ENCODE measurements at places on chromosomes 13 and 19.

DNA sequence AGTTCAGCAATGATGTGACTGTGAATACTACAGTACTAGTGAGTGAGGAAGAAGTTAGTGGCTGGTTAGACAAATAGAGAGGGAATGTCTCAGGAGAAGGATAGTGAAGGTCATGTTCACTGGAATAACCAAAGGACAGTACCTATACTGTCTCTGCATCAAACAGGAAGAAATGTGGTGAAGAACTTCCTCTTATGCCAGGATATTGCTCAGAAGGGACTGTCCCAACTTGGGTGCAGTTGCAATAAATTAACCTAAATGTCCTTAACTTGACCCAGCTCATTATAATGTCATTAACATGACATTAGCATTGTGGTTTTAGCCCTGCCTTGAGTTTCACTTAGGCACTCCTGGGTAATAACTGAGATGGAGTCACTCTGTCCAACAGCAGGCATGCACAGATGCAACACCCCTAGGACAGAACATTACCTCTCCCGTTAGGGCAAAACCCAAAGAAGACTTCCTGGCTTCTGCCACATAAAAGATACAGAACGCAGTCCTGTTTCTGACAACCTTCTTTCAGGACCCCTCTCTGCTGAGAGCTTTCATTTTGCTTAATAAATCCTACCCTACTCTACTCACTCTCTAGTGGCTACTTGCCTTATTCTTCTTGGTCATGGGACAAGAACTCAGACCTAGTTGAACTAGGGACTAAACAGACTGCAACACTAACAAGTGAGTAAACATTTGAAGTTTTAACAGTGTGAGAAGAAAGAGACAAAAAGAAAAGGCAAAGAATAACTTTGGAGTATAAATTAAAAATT, 1591.6 kb upstream of the MIR17HG start:
- no peak for DNase-seq

GRCh38 chr19:45306040-45306439, 16.6 kb downstream of the CKM start:
- no peak for DNase-seq

DNA sequence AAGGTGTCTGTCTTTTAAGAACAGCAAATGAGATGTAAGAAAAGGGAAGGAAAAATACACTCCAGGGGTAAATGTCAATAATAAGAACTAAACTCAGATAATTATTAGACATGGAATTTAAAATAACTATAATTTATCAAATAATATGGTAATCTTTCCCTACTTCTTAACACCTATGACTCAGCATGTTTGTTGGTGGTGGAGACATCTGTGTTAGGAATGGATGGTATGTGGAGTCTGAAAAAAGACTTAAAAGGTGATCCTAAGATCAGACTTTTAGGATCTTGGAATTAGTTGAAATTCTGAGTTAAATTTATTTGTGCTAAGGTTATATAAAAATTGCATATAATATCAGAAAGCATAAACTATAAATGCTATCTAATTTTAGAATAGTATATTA, 915.1 kb downstream of the SLITRK5 start:
- no peak for DNase-seq

DNA sequence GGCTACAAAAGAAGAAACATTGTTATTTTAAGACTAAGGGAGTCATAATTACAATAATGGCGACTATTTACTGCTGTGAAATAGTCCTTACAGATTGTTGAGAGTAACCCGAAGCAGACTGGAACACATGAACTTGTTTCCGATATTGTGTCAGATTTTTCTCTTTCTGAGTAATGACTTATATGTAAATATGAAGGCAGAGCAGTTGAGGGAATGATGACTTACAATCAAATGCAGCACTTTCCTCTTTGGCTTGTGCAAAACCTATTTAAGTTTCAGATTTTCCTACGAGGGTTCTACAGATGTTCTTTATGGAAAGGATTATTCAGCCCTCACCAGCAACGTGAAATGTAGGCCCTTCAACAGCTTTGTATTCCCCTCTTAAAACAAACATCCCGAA, 198.6 kb downstream of the RGCC start:
- DNase-seq: no peak

DNA sequence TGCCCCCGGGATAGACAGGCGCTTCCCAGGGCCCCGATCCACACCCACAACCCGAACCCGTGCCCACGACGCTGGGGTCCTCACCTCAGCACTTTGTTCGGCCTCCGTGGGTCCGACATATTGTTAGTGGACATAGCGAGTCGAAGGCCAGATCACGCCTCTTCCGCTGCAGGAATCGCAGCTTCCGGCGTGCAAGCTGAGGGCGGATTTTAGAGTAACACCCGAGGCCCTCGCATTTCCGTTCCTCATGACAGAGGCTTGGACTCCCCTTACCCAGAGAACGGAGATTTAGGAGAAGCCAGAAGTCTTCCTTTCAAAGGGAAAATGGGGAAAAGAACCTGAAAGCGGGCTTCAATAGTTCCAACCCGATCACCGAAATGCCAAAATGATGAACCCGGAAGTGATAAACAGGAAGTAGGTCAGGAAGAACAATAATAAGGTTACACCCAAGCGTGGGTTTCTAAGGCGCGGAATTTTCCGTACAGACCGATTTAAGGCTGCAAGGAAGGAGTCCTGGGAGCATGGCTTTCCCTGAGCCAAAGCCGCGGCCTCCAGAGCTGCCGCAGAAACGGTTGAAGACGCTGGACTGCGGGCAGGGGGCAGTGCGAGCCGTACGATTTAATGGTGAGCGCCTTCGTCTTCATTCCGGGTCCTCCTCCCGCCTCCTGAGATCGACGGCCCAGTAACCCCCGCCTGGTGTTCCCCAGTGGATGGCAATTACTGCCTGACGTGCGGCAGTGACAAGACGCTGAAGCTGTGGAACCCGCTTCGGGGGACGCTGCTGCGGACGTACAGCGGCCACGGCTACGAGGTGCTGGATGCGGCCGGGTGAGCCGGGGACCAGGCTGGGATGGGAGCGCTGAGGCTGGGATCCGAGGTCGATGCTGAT, 2.9 kb downstream of the WDR83 start:
- peak; percentile 53 for DNase-seq

- DNase-seq: no peak
These were observed 687.0 kb downstream of the EFNB2 start for GRCh38 chr13:105848494-105848893.

DNA sequence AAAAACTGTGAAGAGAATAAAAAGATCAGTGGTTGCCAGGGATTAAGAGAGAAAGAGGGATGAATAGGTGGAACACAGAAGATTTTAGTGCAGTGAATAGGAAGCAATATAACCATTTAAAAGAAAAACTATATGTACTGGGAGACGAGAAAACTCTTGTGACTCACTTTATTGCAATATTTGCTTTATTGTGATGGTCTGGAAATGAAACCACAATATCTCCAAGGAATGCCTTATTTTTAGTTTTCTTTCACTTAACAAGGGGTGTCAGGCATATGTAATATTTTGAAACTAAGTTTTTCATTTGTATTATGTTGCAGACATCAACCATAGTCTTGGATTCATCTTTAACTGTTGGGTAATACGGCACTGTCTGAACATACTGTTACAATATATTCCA, 1308.2 kb downstream of the PCDH9 start:
- no peak for DNase-seq

DNA sequence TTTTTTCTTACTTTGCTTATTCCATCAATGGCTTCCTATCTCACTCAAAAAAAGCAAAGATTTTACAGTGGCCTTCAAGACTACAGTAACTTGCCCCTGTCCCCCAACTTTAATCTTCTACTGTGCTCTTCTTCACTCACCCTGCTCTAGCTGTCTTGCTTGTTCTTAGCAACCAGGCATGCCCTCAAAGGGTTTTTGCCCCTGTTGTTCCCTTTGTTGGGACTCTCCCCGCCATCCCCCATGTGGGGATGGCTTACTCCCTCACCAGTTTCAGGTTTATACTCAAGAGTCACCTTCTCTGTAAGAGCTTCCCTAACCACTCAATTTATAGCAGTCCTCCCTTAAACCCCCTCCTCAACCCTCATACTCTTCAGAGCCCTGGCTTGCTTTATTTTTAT, 5.4 kb downstream of the MTMR6 start:
- DNase-seq: no peak

DNA sequence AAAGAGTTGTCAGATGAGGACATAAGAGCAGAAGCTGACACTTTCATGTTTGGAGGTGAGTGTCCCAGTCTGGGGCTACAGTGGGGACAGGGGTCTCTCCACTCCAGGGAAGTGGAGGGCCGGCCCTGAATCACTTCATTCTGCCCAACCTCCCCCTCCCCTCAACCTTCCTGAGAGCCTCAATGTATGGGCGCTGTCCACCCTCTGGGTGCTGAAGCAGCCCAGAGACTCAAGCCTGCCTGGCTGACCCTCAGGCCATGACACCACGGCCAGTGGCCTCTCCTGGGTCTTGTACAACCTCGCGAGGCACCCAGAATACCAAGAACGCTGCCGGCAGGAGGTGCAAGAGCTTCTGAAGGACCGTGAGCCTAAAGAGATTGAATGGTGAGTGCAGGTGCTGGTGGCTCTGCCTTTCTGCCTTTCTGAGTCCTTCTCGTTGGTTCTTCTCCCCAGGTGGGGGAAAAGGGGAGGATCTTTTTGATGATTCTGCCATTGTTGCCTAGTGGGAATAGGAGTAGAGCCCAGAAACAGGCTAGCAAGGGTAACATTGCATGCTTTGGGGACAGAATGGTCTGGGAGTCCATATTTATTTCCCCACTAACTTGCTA, 8.8 kb downstream of the CYP4F8 start:
- DNase-seq: no peak

DNA sequence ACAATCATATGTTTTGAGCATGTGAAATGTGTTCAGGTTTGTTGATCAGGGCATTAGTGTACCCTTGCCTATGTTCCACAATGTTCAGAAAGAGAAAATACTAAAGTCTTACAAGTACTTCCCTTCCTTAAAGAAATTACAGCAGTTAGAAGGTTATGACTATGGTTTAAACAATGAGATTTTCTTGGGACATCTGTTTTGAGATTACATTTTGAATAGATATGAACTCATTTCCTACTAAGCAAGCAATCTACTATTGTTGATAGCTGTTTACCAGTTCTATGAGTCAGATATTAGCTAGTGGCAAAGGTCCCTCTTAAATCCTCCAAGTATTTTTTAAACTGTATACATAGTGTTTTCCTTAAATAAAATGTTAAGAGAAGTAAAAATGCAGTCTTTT, 241.3 kb downstream of the DACH1 start:
- DNase-seq: no peak

GRCh38 chr13:53050151-53050550, 21.5 kb downstream of the OLFM4 start:
- no peak for DNase-seq

DNA sequence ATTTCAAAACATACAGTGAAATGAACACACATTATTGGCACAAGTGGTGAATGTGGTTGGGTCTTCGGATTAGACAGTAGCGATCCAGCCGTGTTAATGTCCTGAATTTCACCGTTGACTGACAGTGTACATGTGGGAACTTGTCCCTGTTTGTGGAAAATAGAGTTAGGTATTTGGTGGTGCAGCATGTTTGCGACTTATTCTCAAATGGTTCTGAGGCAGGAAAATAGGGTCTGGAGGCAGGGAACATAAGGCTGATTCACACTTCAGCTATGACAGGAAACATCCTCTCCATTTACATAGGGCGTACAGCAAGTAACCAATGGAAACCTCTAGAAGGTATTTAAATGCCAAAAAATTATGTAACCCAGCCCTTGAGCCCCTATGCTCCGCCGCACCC, 4.2 kb downstream of the LGALS7B start:
- no peak for DNase-seq

- DNase-seq: peak; percentile 6
These were observed 422 bp upstream of the MTUS2 start for GRCh38 chr13:28819735-28820098.

GRCh38 chr19:29596080-29596727, 9.9 kb upstream of the POP4 start:
- DNase-seq: no peak

- no peak for DNase-seq
These were observed 787 bp downstream of the ZNF580 start for GRCh38 chr19:55641426-55642152.

GRCh38 chr19:12126707-12127106, 13.4 kb downstream of the ZNF20 start:
- DNase-seq: no peak

GRCh38 chr13:32905864-32906180, 110.4 kb upstream of the KL start:
- DNase-seq: no peak

- no peak for DNase-seq
These were observed 173.2 kb downstream of the KDM4B start for GRCh38 chr19:5141850-5142724.

DNA sequence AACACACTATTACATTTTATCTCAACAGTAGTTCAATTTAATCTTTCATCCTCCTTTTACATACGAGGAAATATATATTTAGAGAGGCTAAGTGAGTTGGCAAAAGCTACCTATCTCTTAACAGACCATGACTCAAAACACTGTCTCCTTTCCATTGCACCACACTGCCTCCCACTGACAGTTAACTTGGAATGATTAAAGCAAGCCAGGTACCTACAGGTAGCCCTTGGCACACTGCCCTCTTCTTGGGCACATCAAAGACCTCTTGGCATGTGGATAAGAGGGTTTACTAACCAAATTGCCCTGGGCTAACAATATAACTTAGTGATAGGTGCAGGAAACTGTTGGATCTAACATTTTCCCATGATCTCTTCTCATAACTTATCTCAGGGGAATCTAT, 1.8 kb downstream of the ABHD13 start:
- no peak for DNase-seq

DNA sequence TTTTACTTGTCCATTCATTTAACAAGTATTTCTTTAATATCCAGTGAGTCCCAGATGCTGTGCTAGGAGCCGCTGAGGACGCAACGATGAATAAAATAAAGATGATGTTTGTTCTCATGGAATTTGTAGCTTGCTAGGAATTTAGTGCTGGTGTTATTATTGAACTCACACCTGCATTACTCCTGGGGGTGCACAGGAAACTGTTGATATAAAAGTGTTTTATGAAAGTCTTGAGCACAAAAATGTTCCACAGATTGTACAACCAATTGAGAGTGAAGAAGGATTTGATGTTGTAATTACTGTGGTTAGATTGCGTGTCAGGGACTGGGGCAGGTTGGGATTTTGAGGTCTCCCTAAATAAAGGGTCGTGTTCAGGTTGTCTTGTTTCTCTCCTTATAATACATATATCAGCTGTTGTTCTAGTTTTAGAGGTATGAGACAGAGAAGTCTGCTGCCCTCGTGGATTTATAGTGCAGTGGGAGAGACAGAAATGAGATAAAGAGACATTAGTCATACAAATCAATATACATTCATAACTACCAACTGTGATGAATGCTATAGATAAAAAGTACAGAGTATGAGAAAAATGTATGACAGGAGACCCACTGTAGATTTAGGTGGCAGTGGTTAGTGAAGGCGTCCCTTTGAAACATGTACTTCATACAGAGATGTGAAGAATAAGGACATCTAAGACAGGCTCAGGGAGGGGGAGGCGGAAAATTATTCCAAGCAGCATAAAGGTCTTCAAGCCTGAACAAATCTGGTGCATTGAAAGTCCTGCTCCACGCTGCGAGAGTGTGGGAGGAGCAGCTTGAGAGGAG, 11.3 kb downstream of the CACNG6 start:
- DNase-seq: no peak

- no peak for DNase-seq
These were observed at the start of gene KIRREL2 for GRCh38 chr19:35856546-35857149. TSS of gene KIRREL2 (plus strand) at chr19:35856911. CDS start at chr19:35857120, 209 bp downstream.

Measured in T follicular helper cell (primary cell).